ENCODE measurements at places on chromosomes 13 and 19.

- no peak for DNase-seq
Observed at GRCh38 chr13:95652821-95653220, 8.3 kb upstream of the DZIP1 start.

GRCh38 chr19:13104360-13104847 lies 1.7 kb upstream of the LYL1 start:
- DNase-seq: peak; percentile 80

GRCh38 chr19:3146677-3147100 lies 10.9 kb downstream of the GNA15 start:
- peak; percentile 18 for DNase-seq

- DNase-seq: no peak
Observed at GRCh38 chr13:100532090-100532766, 56.4 kb downstream of the GGACT start.

DNA sequence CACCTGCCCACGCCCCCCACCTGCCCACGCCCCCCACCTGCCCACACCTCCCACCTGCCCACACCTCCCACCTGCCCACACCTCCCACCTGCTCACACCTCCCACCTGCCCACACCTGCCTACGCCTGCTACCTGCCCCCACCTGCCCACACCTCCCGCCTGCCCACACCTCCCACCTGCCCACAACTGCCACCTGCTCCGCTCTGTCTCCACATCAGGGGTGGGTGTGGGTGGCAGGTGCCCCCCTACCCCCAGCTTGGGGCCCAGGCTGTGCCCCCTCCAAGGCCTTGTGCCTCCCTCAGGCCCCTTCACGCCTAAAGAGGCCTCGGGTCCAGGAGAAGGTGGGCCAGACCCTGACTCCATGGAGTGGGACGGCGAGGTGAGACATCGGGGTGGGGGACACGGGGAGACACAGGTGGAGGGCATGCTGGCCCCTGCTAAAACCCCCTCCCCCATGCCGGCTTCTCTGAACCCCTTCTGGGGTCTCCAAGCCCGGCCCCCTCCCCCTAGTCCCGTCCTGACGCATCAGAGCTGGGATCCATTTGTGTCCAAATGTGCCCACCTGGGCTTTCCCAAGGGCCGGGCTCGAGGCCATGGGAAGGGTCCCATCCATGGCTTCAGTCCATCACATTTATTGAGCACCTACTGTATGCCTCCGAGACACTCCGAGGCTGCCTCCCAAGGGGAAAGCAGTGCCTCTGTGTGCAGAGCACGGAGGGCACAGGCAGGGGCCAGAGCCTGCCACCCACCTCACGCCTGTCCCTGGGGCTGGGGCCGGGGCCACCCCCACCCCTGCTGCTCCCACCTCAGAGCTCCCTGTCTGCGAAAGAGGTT lies 4.9 kb downstream of the PLK5 start:
- DNase-seq: no peak

- DNase-seq: no peak
Observed at GRCh38 chr19:32798201-32798600, 71.4 kb downstream of the SLC7A9 start.

DNA sequence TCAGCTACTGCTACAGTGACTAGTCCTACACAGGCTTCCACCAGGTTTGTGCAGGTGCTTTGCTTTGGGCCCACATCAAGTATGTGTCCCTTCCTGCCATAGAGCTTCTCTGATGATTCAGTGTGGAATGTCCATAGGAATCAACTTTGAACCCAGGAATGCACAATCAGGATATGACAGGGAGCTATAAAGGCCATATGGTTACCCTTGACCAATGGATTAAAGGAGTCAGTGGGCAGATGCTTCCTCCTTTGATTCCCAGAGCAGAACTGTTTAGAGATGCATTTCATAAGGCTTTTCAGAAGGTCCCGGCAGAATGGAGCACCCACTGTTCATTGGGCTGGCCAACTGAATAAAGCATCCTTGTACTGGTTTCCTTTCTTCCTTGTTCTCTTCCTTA lies 145.2 kb upstream of the WASF3 start:
- DNase-seq: no peak

DNA sequence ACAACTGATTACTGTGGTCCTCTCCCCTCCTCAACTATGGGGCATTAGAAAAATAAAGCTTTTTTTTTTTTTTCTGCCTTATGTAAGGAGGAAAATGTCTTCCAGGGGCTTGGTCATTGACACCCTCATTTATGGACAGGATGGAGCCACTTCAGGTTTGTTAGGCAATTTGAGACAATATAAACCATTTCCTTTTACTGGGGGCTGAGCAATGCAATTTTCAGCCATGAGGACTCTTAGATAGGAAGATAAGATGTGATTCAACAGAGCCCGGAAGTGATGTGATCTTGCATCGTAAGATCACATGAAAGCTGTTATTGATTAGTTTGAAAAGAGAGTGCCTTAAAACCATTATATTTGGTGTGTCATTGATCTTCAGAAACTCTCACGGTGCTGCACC lies 210.8 kb downstream of the OXGR1 start:
- DNase-seq: no peak

DNA sequence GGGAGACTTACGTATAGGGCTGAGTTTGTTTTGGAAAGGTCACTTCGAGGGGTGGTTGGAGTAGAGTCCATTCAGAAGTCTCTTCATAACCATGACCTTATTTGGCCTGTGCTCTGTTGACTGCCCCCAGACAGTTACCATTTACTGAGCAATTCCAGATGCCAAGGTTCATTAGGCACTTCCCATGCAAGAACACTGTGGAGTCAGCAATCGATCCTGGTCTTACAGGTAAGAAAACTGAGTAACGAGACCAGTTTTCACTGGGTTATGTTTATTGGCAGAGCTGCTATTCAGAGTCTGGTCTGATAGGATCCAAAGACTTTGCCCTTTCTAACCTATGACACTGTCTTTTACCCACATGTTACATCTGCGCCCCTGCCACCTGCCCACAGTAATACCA lies 134.7 kb downstream of the MTUS2 start:
- DNase-seq: no peak

- DNase-seq: peak; percentile 61
Observed at GRCh38 chr19:10543420-10544241, at the start of gene ATG4D. TSS of gene ATG4D (plus strand) at chr19:10543904. CDS start at chr19:10544091, 187 bp downstream.

DNA sequence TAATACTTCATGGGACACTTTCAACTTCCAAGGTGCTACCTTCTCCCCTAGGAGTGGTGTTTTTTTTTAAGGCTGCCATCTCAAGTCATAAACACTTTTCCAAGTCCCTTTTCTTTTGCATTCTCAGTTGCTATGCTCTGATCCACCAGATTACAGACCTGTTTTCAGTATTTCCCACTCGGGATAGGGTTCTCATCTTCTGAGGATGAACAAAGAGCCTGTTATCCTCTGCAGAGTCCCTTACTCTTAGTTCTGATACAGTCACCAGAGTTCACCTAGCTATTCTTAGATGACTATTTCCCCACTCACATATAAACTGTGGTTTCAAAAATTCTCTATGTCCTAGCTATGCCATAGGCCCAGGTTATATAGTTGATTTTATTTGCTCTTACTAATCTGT lies 15.9 kb downstream of the ZDHHC20 start:
- peak; percentile 62 for DNase-seq

DNA sequence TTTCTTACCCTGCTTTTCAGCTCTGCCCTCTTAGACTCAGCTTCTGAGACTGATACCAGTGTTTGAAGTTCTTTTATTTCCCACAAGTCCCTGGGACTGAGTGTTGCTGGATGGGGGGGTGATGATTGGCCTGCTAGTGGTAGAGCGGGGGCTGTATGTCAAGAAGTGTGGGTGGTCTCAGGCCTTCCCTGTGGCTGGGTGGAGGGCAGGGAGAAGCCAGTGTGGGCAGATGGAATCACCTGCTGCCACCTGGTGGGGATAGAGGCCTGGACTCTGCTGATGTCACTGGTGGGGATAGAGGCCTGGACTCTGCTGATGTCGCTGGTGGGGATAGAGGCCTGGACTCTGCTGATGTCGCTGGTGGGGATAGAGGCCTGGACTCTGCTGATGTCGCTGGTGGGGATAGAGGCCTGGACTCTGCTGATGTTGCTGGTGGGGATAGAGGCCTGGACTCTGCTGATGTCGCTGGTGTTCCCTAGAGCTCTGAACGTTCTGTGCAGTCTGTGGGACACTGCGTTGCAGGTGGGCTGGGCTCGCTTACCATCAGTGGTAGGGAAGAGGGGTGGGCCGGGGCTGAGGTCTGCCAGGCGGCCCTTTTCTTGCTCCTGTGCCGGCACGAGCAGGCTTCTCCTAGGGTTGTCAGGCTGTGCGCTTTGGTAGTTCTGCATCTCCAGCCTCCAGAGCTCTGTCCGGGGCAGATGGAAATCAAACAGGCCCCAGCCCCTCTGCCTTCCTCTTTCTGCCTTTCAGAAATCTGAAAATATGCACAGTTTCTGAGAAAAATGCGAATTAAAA lies 101.3 kb downstream of the ARHGEF7 start:
- DNase-seq: peak; percentile 22

GRCh38 chr19:34481861-34482379 lies 362 bp downstream of the WTIP start:
- DNase-seq: no peak

GRCh38 chr19:33722456-33723239 lies 74.0 kb upstream of the KCTD15 start:
- DNase-seq: no peak

- DNase-seq: no peak
Observed at GRCh38 chr13:30826911-30827577, 79.0 kb upstream of the MEDAG start.

GRCh38 chr13:32905063-32905863 lies 111.0 kb upstream of the KL start:
- DNase-seq: peak; percentile 55

DNA sequence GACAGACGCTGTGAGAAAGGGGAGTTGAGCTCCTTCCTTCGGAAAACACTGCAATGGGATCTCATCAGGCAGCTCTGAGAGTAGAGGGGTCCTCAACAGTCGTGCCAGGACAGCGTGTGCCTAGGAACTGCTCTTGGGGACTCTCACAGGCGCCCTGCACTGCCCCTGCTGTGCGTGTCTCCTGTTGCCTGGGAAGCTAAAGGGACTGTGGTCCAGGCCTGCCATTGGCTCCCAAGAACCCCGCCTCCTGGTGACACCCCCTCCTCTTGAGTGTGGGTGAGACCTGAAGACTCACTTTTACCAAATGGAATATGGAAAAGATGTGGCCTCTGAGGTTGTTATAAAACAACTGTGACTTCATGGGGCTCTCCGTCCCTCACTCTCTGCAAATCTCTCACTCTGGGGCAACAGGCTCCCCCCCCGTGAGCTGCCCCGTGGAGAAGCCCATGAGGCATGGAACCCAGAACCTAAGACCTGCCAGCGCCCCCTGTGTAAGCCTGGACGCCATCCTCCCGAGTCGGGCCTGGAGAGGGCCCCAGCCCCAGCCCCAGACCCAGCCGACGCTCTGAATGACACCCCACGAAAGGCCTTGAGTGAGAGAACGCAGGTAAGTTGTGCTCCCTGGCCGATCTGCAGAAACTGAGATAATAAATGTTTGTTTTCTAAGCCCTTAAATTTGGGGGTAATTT lies 302.7 kb downstream of the FGF9 start:
- no peak for DNase-seq

Data from MV-4-11 (cell line).